SHP77 treated with DMSO at 0.1 percent for 48 hours (cell line): ENCODE measurements at places on chromosomes 11 and 22.

DNA sequence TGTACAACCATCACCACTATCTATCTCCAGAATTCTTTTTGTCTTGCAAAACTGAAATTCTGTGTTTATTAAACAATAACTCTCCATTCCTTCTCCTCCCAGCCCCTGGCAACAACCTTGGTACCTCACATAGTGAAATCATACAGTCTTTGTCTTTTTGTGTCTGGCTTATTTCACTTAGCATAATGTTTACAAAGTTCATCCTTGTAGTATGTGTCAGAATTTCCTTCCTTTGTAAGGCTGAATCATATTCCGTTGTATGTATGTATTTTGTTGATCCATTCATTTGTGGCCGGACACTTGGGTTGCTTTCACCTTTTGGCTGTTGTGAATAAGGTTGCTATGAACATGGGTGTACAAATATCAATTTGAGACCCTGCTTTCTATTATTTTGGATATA, 243.7 kb upstream of the TBCEL start:
- no peak for DNase-seq

DNA sequence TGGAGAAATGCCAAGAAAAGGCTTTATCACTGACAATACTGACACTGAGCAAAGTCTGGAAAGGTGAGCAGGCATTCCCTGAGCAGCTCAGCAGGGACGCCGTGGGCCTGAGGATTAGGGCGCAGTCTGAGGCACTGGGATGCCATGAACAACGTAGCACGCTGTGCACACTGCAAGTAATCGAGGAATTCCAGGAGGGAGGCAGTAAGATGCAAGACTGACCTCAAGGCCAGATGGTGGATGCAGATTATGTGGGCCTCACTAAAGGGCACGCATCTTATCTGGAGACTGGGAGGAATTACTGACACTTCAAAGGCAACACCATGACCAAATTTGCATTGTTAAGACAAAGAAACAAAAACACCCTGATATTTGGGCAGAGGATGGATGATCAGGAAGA, 50.4 kb upstream of the OPCML start:
- DNase-seq: no peak

DNA sequence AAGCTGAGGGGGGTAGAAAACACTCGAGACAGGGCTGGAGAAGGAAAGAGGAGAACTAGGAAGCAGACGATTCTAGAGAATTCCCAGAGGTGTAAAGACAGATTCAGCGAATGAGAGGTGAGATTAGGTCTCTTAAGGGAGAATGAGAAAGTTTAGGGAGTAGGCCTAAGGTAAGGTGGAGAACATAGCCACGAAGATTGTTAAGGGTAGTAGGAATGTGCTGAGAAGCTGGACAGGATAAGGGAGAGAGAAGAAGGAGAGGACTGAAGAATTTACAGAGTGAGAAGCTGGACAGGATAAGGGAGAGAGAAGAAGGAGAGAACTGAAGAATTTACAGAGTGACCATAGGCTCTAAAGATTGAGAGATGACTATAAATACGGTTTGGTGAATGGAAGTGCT, 908 bp downstream of the PPME1 start:
- DNase-seq: no peak

GRCh38 chr22:36776722-36777121, 803 bp upstream of the IFT27 start:
- no peak for DNase-seq

GRCh38 chr22:24424001-24424900, 3.1 kb upstream of the ADORA2A start:
- DNase-seq: no peak

GRCh38 chr22:49587421-49587820, 240.3 kb downstream of the BRD1 start:
- DNase-seq: no peak

GRCh38 chr11:75388386-75389275, 10.7 kb upstream of the RPS3 start:
- peak; percentile 82 for DNase-seq

DNA sequence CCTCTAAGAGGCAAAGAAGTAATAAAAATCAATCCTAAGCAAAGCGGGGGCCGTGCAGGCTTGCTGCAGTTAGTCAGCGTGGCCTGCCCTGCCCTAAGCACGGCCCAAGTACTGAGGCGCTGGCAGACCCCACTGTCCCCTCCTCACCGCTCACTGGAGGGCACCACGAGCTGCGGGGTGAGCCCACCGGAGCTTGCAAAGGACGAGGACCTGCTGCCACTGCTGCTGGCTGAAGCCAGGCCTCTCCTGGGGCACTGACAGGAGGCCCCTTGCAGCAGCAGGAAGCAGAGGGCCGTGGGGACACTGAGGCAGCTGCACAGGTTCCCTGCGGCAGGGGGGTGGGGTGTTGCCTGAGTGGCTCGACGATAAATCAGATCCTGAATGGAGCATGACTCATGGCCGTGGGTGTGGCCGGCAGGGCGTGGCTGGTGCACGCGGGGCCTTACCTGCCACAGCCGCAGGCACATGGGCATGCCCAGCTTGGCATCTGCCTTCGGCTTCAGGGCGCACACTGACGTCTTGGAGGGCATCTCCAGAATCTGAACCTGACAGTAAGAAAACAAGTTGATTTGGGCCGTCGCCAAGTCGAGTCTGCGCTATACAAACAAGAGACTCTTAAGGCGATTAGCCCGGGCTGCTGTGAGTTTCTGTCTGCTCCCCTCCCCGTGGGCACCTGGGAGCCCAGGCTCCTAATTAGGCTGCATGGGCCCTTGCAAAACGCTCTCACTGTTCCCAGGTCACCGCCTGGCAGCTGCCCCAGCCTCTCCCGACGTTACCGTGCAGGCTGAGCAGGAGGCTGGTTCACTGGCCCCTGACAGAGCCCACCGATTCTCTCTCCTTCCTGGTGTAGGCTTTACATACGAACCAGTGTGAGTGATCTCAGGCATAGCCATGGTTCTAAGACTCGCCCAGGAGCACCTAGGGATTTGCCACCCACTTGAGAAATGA, 45.9 kb downstream of the TBX1 start:
- DNase-seq: no peak

DNA sequence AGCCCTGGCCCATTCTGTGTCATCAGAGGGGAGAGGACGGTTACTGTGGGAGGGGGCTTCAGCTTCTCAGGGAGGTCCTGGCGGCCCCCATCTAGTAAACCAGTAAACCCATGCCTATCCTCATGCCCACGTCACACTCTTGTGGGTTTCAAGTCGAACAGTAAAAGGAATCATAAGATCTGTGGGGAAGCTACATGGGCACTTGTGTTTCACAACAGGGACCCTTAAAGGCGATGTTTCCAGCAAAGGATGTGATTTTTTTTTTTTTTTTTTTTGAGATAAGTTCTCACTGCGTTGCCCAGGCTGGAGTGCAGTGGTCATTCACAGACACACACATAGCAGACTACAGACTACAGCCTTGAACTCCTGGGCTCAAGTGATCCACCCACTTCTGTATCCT, 9.2 kb upstream of the PARVG start:
- no peak for DNase-seq

DNA sequence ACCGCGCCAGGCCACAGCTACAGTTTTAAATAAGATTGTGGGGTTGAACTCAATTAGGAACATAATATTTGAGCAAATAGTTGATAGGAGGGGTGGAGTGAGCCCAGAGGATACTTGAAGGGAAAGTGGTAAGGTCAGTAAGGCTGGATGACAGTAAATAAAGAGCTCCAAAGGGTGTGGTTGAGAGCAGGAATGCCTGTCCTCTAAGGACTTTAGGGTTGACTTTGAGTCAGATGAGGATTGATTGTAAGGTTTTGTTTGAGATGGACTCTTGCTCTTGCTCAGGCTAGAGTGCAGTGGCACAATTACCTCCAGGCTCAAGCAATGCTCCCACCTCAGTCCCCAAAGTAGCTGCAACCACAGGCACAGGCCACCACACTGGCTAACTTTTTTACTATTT, 2.4 kb downstream of the FOXR1 start:
- no peak for DNase-seq

GRCh38 chr11:36349351-36350136, 53.5 kb downstream of the PRR5L start:
- no peak for DNase-seq

DNA sequence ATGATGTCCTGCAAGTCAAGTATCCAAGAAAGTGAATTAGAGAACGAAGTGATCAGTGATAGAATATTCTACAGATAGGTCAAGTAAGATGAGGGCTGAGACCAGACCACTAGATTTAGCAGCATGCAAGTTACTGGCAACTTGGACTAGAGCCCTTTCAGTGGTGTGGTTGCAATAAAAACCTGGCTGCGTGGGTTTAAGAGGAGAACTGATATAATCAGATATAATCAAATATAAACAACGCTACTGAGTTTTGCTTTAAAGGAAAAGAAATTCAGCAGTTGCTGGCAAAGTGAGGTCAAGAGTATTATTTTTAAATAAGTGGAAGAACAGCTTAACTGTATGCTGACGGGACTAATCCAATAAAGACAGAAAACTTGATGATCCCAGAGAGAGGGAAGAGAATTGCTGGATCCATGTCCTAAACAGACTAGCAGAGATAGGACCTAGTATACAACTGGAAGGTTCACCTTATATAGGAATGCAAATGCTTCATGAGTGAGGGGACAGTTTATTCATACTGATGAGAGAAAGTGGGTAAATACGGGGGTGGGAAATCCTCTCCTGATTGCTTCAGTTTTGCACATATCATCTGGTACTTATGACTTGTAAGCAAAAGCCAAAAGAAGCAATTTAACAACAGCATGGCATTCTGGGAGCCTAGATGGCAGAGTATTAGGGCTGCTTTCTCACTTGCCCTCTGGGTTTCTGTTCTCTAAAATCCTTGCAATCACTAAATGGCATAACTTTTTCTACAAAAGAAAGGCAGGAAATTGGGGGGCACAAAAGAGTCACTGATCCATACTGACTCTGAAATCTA, 146.2 kb downstream of the RBFOX2 start:
- DNase-seq: no peak

- DNase-seq: no peak
These were observed 48.9 kb downstream of the SLC22A12 start for GRCh38 chr11:64639885-64640284.

DNA sequence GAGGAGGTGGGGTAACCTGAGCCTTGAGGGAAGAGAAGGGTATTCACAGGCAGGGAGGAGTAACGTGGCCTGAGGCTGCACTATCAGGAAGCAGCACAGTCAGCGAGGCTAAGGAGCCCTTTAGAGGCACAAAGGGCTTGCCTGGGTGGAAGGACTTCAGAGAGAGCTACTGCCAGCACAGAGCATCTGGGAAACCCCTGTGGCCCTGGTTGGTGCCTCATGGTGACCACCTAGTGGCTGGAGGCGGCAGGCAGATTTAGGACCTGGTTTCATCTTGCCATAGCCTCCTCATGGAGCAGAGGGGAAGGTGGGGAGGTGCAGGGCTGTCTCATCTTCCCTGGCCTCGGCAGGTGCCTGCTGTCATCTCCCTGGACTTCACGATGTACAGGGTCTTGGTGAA, 64.5 kb downstream of the MPPED1 start:
- no peak for DNase-seq

GRCh38 chr11:121508449-121508848, 55.7 kb upstream of the SORL1-AS1 start:
- DNase-seq: no peak

- DNase-seq: no peak
These were observed 613.3 kb downstream of the TBC1D22A start for GRCh38 chr22:47375621-47376321.

DNA sequence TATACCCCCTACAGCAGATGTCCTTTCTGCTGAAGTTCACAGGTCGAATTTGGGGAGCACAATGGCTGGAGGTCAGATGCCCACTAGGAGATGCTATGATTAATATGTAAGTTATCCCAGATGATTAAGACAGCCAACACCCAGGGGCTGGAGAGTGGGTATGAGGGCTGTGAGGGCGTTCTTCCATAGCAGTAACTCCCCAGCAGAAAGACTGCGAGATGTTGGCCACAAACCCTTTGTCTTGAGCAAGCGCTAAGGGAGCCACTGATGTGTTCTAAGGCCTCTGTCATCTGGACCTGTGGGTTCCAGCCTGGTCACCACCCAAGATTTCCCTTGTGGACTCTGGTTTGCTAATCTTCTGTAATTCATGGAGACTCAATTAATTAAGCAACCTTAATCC, 77.6 kb downstream of the BMAL1 start:
- no peak for DNase-seq

- no peak for DNase-seq
These were observed 13.1 kb downstream of the SYNGR1 start for GRCh38 chr22:39362932-39363331.

- DNase-seq: no peak
These were observed 33.0 kb upstream of the RIC3 start for GRCh38 chr11:8201644-8202365.

DNA sequence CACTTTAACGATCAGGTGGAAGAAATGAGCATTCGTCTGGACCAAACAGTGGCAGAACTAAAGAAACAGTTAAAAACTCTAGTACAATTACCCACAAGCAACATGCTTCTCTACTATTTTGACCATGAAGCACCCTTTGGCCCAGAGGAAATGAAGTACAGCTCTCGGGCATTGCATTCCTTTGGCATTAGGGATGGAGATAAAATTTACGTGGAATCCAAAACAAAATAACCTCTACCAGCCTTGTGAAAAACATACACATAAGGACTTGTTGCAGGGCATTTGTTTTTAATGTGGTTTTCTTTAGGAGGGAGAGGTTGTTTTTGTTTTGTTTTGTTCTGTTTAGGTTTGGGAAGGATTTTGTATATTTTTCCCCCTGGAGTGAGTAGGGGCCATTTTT, 14.2 kb upstream of the TECTA start:
- DNase-seq: no peak

DNA sequence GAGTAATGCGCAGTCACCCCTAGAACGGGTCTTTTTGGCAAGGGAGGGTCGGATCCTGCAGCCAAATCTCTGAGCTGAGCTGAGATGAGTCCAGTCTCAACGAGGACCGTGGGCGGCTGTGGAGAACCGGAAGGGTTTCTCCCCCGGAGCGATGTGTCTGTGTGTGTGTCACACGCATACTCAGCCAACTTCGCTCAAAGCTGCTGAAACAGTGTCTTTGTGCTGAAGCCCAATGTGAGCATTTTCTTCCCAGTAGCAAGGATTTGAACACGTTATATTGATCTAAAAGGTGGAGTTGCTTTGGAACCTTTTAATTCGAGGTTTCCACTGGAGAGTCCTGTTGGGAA, 1.4 kb upstream of the CELSR1 start:
- no peak for DNase-seq

DNA sequence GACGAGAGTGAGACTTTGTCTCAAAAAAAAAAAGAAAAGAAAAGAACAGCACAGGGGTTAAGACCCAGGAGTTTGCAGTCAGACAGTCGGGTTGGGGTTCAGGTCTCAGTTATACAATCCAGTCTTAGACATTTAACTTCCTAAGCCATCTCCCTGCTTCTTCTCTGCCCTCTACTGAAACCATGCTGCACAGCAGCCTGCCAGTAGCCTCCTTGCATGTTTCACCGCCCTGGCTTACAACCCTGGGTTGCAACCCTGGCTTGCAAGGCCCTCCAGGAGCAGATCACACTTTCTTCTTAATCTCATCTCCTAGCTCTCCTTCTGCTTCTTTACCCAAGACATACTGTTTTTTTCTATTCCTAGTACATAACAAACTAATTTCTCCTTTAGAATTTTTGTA, 5.9 kb upstream of the B3GAT3 start:
- no peak for DNase-seq

- DNase-seq: no peak
These were observed 3.5 kb downstream of the FZD4 start for GRCh38 chr11:86951706-86952105.
